ENCODE measurements at places on chromosomes 13 and 19.

- DNase-seq = no peak
These were observed 8.1 kb upstream of the ARL11 start for GRCh38 chr13:49620170-49620621.

DNA sequence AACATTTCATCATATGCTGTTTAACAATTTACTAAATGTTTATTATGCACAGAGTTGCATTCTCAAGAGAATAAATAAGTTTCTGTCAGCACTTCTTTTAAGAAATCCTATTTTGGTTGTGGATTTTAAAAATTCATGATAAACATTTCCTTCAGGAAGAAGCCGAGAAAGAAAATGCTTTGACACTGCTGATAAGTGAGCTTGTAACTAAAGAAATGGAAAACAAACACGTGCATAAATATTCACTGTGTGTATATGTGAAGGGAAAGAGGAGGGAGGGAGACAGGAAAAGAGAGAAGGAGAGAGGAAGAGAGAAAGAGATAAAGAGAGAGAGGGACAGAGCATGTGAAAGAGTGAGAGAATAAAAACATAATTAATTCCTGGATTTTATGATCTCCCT, 1165.0 kb downstream of the DIAPH3 start:
- DNase-seq = no peak

DNA sequence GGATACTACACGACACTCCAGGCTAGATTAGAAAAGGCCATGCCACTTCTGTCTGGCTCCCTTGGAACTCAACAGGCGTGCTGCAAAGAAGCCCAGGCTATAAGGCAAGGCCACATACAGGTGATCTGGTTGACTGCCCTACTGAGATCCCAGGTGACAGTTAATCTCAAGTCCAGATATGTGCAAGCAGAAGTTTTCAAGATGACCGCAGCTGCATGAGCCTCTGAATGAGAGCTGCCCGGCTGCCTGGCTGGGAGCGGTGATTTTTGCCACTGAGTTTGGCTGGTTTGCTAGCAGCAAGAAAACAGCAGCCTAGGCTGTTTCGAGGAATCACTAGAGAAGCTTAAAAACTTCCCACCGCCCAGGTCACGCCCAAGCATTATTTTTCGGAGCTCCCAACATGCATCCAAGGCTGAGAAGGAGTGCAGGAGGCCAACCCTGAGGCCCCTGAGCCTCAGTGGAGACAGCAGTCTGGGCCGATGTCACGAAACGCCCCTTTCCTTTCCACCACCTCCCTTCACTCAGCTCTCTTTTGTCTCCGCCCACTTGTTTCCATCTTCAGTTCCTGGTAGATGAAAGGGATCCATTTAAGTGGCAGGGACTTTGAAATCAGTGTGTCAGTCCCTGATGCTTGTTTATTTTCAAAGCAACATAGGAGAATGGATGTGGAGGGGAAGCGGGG, 14.0 kb upstream of the URI1 start:
- no peak for DNase-seq

DNA sequence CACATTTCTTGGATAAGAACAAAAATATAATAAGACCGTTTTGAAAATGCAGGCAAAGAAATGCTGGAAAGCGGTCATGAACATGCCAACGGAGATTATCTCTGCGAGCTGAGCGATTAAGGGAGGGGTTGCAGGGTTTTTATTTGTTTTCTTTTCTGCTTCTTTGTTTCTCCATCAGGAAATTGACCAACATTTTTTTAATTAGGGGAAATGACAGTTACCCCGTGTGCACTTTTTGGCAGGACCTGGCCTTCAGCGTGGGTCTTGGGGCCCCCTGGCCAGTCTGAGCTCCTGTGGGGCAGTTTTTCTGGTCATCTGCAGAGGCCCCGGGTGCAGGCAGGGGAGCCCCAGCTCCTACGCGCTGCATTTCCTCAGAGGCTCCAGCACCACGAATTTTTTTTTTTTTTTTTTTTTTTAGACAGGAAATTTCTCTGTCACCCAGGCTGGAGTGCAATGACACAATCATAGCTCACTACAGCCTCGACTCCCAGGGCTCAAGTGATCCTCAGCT, 31.3 kb upstream of the HOMER3 start:
- DNase-seq = no peak

- no peak for DNase-seq
These were observed 165.4 kb downstream of the KATNAL1 start for GRCh38 chr13:30141775-30142485.

- DNase-seq = peak; percentile 47
These were observed 17.8 kb upstream of the UPF3A start for GRCh38 chr13:114263578-114263977.

GRCh38 chr19:41295499-41295898, 14.5 kb upstream of the CCDC97 start:
- DNase-seq = no peak

DNA sequence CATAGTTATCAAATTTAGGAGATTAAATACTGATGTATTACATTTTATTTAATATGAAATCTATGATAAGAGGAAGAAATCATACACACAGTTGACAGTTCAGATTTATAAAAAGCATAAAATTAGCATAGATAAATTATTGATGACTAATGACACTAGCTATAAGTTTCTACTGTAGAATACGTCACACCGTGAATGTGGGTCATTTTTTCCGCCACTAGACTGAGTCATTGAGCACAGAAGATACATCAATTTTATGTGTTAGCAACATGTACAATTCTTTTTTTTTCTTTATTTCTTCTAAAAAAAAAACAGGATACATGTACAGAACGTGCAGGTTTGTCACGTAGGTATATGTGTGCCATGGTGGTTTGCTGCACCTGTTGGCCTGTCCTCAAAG, 22.2 kb downstream of the AP2S1 start:
- no peak for DNase-seq

GRCh38 chr13:73938372-73939070, 195.7 kb downstream of the KLF12 start:
- DNase-seq = no peak

GRCh38 chr13:27522847-27523246, 72.5 kb upstream of the MTIF3 start:
- no peak for DNase-seq

DNA sequence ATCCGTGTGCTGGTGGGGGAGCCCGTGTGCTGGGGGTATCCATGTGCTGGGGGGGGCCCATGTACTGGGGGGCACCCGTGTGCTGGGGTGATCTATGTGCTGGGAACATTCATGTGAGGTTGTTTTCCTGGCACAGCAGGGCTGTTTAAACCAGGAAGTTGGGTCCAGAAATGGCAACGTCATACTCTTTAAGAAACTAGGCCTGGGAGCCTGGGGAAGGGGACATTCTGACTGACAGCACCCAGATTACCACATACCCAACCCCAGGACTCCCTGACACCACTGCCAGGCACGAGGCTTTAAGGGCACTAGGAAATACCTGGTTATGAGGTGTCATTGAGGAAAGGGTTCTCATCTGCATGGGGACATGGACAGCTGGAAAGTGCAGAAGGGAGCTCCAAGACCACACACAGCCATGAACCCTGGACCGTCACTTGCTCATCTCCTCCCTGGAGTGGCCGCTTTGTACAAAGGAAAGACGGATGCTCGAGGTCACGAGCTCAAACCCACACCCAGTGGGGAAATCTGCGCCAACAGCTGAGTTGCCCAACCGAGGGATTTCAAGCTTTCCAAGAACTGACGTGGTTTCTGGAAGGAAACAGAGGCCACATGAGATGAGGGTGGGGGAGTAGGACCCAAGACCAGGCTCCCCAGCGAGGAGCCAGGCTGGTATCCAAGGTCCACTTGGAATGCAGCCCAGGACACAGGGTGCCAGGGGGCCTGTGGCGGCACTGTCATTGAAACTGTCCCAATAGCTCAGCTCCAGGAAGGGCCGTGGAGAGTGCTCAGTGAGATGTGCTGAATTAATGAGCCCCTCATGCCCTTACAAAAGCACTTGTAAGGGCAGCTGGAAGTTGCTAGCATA, 40.9 kb downstream of the RAB20 start:
- DNase-seq = peak; percentile 10

- no peak for DNase-seq
These were observed 241.3 kb upstream of the IRS2 start for GRCh38 chr13:110027470-110028240.

DNA sequence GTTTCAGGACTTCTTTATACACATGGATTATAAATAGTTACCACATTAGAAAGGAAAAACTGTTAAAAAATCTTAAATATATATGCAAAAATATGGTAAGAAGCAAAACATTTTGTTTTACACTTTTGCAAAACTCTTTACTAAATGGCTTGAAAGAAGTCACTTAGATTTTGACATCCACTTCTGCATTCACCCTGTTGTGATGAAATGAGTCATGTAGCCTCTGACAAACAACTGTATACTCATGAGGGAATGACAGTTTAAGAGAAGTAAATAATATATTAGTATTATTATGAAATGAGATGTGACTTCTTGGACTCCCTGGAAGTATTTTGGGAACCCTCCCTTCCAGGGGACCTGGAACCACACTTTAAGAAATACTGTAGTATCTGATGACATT, 275.6 kb downstream of the DACH1 start:
- no peak for DNase-seq

DNA sequence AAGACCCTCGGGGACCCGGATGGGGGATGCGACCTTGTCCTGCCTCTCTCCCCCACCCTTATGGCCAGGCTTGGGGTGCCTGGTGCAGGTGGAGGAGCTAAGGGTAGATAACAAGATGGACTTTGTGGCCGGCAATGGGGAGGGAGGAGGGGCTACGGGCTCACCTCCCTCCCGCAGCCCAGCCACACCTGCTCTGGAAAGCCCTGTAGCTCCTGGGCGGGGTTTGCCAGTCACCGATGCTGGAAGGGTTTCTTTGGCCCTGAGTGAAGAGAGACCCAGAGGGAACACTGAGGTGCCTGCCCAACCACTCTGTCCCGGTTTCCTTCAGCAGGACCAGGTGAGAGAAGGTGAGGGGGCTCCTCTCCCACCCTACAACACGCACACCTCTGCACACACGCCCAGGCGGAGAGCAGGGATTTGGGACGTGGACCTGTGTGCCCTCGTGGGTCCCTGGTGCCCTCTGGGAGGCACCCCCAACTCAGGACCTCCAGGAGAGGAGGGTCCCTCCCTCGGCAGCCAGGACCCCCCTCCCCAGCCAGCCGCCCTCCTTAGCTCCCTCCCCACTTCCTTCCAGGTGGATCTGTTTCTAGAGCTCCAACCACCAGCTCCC, at the start of gene FUT2:
Gene FUT2 (plus strand): TSS at position 229 of the 610 bp plus-strand sequence. CDS start 6,986 bp downstream, outside the sequence.
- DNase-seq = no peak

- DNase-seq = no peak
These were observed 9.5 kb downstream of the SHANK1 start for GRCh38 chr19:50710094-50710493.

GRCh38 chr13:37666036-37666435, 67.5 kb upstream of the POSTN start:
- DNase-seq = no peak

DNA sequence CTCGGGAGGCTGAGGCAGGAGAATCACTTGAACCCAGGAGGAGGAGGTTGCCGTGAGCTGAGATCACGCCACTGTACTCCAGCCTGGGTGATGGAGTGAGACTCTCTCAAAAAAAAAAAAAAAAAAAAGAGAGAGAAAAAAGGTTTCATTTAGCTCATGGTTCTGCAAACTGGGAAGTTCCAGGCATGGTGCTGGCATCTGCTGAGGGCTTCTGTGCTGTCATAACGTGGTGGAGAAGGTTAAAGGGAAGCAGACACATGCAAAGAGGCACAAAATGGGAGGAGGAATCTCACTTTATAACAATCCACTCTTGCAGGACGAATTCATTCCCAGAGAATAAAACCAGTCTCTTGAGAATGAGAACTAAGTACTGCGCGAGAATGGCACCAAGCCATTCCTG, 34.9 kb upstream of the SIAH3 start:
- no peak for DNase-seq

GRCh38 chr13:31927219-31927653, 104.3 kb upstream of the FRY start:
- DNase-seq = no peak

DNA sequence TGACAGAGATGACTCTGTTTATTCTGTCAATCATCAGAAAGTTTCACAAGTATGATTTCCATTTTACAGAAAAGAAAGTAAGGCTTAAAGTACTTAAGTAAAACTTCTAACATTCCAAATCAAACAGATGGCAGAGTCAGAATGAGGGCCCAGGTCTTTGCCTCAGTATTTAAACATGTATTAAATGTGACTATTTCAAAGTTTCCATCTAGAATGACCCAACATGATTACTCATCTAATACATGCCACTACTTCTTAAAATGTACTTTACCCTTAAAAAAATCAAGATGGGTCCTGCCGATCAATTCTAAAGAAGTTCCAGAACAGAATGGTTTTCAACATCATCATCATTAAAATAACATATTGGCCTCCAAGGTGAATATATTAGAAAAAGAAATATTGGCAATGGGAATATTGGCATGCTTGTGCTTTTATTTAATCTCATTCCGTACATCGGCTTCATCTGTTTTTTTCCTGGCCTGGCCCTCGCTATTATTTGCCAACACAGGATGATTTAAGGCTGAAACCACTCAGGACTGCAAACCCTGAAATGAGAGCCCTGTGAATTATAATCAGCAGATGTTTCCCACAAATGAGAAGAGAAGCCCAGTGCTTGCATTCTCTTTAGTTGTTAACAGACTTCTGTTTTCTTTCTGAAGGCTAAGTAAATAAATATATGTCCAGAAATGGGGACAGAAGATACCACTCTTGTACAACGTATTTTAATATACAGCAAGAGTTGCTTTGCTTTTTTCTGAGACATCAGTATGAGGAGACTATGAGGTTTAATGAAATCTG, 340.0 kb downstream of the DNAJC15 start:
- DNase-seq = no peak

DNA sequence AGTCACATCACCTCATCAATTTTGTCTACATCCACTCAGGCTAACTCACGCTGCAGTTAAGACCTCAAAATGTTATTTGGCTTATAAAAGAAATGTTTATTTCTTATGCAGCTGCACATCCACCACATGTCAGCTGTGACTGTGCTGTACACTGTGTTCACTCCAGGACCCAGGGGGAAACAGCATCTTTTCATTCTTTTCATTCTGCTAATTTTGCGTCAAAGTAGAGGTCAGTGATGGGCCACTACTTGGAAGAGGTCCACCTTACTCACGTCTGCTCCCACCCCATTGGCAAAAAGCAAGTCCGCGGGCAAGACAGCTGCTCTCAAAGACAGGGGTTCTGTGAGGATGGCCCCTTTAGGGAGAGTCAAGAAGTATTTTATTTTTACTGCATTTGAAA, 4.5 kb upstream of the DCT start:
- DNase-seq = no peak

DNA sequence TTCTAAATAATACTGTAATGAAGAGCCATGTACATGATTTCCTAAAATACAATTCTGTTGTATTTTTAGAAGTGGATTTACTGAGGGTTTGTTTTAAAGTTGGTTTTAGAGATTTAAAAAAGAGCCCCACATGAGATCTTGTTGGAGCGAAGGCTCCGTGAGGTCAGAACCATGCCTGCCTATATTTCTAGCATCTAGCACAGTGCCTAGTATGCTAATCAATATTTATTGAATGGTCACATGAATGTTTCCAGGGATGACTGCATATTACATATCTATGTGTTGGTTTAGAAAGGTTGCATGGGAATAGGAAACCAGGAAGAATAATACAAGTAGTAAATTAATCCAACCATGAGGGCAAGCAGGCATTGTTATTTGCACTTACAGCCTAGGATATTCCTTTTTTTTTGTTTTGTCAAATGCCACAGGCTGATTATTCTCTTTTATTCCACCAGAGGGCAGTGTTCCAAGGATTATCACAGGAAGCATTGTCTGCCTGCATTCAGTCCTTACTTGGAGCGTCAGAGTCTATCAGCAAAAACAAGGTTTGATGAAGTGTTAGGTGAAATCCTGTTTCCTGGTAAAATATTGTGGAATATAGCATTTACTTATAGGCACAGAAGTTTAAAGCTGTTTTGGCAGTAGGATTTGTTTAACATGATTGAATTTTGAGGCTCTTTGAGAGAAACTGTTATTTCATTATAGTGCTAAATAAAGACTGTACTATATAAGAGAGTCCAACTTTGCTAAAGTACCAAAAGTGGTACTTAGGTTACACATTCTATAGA, 46.8 kb downstream of the COG3 start:
- peak; percentile 74 for DNase-seq
